Stimulated activated CD8-positive, alpha-beta memory T cell treated with anti-CD3 and anti-CD28 coated beads, Interleukin-4, amount 100 ng/mL, for 4 hours (primary cell): ENCODE measurements at places on chromosomes 4 and X.

DNA sequence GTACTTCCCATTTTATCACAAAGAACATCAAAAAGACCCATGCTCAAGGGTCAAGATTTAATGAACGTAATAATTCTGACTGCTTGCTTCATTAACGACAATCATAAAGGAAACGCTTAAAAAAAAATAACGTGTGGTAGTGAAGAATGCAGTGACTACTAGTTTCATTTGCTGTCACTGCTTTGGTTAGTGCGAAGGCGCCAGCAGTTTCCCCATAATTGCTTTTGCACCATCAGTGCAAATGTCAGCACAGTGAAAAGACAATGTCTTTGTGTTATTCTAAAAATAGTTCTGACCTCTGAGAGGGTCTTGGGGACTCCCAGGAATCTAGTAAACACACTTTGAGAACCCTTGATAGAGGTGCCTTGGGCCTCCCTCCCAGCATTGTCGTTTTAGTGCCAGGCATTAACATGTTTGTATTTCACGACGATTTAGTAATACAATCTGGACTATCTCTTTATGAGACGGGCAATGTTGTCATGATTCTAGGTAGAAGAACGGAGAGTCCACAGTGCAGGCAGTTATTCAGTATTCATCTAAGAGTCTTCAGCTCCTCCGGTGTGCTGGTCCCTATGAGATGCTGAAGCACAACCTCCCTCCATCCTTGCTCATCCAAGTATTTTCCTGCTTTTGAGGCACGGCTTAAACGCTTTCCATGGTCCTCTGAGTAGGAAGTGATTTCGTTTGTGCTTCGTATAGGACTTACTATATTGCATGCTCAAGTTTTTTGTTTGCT is 71.0 kb downstream of the AFF1 start:
- DNase-seq = no peak

- no peak for DNase-seq
Observed at GRCh38 chr4:102328045-102328444, 17.2 kb downstream of the SLC39A8 start.

DNA sequence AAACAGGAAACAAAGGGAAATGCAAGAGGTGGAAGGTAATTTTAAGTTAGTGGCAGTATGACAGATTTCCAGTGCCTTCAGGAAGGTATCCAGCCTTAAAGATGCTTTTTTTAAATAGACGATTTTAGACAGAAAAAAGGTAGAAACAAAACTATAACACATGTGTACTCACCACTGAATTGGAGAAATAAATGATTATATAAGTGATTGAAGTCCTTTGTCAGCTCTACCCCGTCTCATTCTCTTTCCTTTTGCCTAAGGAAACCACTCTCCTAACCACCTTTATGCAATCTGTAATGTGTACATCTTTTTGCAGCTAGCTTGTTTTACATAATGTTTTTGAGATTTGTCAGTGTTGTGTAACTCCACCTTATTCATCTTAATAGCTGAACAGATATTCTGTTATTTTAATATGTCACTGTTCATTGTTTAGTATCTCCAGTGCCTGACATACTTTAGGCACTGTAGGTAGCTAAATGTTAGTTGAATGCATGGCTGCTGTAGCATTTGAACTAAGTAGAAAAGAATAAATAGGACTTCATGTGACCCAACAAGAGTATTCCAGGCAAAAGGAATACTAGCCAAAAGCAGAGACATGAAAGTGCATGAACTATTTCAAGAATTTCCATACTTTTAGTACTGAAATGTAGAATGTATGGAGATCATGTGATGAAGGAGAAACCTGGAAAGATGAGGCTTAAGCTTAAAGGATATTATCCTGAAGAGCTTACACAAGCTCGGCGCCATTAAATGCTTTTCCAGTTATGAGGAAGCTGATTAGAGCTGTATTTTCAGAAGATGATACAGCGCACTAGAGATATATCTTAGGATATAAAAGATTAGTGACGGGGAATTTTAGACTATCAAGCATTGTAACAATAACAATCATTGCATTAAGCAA is 865 bp downstream of the FAM200B start:
- DNase-seq = no peak

DNA sequence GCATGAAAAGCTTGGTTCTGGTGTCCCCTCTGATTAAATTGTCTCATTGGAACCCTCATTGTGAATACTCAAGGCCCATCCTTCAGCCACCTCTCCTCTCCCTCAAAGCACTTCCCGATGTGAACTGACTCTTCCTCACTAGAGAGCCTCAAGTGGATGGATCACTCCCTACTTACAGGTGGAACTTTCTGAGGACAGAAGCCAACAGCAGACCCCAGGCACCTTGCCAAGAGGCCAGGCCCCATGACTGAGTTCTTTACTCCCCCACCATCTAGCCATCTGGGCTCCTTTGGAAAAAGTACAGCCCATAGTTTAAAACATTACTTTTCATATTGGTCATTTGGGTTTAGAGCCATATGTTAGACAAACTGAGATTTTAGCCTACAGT is 224.1 kb downstream of the SHROOM3 start:
- DNase-seq = no peak

GRCh38 chr4:137956256-137956655 is 285.9 kb downstream of the SLC7A11 start:
- DNase-seq = no peak

- DNase-seq = no peak
Observed at GRCh38 chr4:189001971-189002450, 862.8 kb downstream of the TRIML1 start.

- DNase-seq = no peak
Observed at GRCh38 chrX:114619874-114620273, 36.0 kb downstream of the HTR2C start.

DNA sequence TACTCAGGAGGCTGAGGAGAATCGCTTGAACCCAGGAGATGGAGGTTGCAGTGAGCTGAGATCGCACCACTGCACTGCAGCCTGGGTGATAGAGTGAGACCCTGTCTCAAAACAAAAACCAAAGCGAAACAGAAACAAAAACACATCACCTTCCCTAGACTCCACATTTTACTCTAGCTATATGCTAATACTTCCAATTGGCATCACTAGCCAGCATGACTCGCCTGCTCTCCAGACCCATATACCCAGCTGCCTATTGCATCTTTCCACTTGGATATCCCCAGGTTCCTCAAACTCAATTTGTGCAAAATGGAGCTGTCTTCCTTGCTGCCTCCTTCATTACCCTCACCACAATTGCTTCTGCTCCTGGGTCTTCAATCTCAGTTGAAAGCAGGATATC is 22.4 kb upstream of the LAP3 start:
- no peak for DNase-seq
